Thoracic aorta (tissue), 2 donors: ENCODE measurements at places on chromosomes 1 and 21.

GRCh38 chr21:46489800-46490199, 31.1 kb downstream of the DIP2A start:
- no peak overlapping the region for H3K4me3 ChIP-seq
- H3K27me3 ChIP-seq, result no peaks in the 10 kb centered on the region
- H3K4me1 ChIP-seq, result no peaks in the 10 kb centered on the region
- peaks cover 11% of the 10 kb centered on the region for H3K36me3 ChIP-seq

DNA sequence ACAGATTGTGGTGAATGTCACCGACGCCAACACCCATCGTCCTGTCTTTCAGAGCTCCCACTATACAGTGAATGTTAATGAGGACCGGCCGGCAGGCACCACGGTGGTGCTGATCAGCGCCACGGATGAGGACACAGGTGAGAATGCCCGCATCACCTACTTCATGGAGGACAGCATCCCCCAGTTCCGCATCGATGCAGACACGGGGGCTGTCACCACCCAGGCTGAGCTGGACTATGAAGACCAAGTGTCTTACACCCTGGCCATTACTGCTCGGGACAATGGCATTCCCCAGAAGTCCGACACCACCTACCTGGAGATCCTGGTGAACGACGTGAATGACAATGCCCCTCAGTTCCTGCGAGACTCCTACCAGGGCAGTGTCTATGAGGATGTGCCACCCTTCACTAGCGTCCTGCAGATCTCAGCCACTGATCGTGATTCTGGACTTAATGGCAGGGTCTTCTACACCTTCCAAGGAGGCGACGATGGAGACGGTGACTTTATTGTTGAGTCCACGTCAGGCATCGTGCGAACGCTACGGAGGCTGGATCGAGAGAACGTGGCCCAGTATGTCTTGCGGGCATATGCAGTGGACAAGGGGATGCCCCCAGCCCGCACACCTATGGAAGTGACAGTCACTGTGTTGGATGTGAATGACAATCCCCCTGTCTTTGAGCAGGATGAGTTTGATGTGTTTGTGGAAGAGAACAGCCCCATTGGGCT, 3.0 kb downstream of the CELSR2 start:
- DNase-seq, result no peak
- H3K27ac ChIP-seq, result no peak overlapping the region
- H3K27me3 ChIP-seq, result no peaks in the 10 kb centered on the region
- no peak overlapping the region for H3K4me3 ChIP-seq
- H3K36me3 ChIP-seq, result no peaks in the 10 kb centered on the region

DNA sequence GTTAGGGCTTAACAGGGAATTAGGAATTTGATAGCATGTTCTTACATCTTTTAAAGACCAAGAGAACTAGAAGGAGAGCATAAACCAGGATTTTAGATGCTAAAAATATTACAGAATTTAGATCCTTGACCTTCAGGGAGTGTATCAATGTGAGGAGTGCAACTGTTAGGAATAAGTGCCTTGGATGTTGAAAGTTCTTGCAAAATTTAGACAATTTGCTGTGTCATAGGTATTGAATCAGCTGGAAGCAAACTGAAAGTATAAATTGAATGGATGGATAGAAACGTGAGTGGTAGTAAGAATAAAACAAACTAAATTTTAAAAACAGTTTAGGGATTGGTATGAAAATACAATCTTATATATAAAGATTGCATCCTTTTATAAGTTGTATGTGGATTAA, 27.7 kb downstream of the PPP1R12B start:
- no peaks in the 10 kb centered on the region for H3K36me3 ChIP-seq
- H3K27me3 ChIP-seq, result no peaks in the 10 kb centered on the region
- no peak for DNase-seq

- no peak overlapping the region for H3K4me3 ChIP-seq
- H3K36me3 ChIP-seq, result no peaks in the 10 kb centered on the region
- H3K4me1 ChIP-seq, result no peaks in the 10 kb centered on the region
These were observed 65.4 kb downstream of the ABCA4 start for GRCh38 chr1:94055459-94056122.
